ENCODE measurements at places on chromosomes 3 and 15. TPM values are rescaled to one million over a fixed set of nuclear protein-coding genes. Genes with fewer than 3 reads are reported as not detected.

DNA sequence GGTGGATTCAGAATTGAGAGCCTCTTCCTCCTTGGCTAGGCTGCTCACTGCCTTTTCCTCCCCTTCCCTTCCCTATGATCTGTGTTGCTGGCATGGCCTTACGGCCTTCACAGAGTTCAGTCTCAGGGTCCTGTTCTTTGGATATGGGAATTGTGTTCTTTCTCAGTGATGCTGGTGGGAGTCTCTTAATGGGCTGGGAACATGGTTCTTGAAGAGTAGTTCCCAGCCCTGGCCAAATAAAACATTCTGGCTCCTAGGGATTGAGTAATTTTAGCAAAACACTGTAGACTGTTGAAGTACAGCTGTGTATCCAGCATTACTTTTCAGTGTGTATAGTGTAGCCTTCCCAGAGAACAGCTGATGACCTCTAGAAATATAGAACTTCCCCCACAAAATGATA lies 22.6 kb upstream of the FILIP1L start:
- no peaks in the 10 kb centered on the region for H3K27me3 ChIP-seq
- H3K4me1 ChIP-seq, result no peaks in the 10 kb centered on the region
- no peak overlapping the region for H3K27ac ChIP-seq
- no peak overlapping the region for H3K4me3 ChIP-seq
- DNase-seq, result no peak
- H3K36me3 ChIP-seq, result no peaks in the 10 kb centered on the region

- no peaks in the 10 kb centered on the region for H3K27me3 ChIP-seq
- DNase-seq, result no peak
- H3K36me3 ChIP-seq, result no peaks in the 10 kb centered on the region
- no peak overlapping the region for H3K4me3 ChIP-seq
- H3K27ac ChIP-seq, result no peak overlapping the region
Measured at GRCh38 chr15:101381671-101382212, 86.7 kb upstream of the SNRPA1 start.

SPINK8 gene
- total RNA-seq, result 4.9 TPM

CASR gene
- total RNA-seq, result not detected

DNA sequence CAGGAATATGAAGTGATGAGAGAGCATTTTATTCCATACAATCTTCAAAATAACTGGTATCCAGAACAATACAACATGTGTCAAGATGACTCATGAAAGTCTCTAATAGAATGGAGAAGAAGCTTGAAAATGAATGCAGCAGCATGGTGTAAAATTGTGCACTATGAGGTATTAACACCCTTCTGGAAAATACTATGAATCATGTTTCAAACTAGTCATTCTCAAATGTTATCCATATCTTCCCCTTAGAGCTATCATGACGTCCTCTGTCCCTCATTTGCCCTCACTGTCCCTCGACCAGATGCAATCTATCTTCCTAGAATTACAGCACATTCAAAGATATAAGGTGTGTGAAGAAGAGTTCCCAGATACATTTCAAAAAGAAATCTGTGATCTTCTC lies 198.2 kb downstream of the NECTIN3 start:
- H3K27me3 ChIP-seq, result no peaks in the 10 kb centered on the region
- H3K4me3 ChIP-seq, result no peak overlapping the region
- H3K27ac ChIP-seq, result no peak overlapping the region

- H3K4me1 ChIP-seq, result peaks cover 32% of the 10 kb centered on the region
- no peaks in the 10 kb centered on the region for H3K27me3 ChIP-seq
Measured at GRCh38 chr15:90099868-90100831, 2.1 kb downstream of the IDH2 start.

TGM4 gene
- total RNA-seq, result 7.4 TPM

DUOX1 gene
- 32.1 TPM for total RNA-seq

DNA sequence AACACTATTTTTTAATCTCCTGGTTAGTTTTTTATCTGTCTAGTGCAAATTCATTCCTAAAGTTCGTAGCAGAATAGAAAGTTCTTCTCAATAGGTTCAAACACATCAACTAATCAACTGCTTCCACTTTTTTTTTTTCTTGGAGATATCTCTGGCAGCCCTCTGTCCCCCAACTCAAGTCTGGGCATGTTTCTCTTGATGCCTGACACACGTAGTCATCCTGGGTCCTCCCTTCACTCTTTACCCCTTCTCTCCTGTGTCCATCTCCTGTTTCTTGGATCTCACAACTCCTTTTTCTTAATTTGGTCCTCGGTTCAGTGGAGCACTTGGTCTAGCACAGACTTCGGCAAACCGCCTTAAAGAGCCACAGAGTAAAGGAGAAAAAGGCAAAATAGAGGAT lies 14.4 kb downstream of the TNFAIP8L3 start:
- no peaks in the 10 kb centered on the region for H3K36me3 ChIP-seq
- no peak overlapping the region for H3K27ac ChIP-seq
- H3K27me3 ChIP-seq, result no peaks in the 10 kb centered on the region

BTLA gene
- 2.6 TPM for total RNA-seq

DNA sequence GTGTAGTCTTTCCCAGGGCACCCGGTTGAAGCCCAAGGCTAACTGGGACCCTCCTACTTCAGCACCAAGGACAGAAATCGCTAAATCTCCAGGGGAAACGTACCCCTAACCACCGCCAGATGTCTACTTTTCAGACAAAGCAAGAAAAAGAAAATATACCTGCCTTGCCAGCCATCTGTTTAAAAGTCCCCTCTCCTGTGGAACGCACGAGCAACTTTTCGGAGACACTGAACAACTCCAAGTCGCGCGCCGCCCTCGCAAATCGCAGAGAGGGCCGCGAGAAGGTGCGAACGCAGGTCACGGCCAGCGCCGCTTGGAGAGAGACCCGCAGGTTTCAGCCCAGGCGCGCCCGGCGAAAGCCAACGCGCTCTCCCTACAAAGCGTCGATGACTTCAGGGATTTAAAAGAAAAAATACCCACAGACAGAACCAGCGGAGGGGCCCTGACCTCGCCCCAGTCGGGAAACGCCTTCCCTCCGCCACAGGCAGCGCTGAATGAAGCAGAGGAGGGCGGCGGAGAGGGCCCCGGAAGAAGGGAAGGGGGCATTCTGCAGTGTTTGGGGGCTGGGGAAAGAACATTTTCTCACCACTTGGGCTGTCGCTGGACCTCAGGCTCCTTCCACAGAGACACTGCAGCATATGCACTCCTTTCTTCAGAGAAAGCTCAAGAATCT lies 213.1 kb downstream of the FGF12 start:
- peaks cover 5% of the 10 kb centered on the region for H3K27me3 ChIP-seq
- H3K4me1 ChIP-seq, result no peaks in the 10 kb centered on the region
- DNase-seq, result no peak

GRCh38 chr3:194133661-194134230 lies 2.2 kb upstream of the HES1 start:
- H3K27ac ChIP-seq, result peak overlapping the region; percentile 97
- no peaks in the 10 kb centered on the region for H3K36me3 ChIP-seq
- H3K27me3 ChIP-seq, result no peaks in the 10 kb centered on the region
- DNase-seq, result peak; percentile 30

DNA sequence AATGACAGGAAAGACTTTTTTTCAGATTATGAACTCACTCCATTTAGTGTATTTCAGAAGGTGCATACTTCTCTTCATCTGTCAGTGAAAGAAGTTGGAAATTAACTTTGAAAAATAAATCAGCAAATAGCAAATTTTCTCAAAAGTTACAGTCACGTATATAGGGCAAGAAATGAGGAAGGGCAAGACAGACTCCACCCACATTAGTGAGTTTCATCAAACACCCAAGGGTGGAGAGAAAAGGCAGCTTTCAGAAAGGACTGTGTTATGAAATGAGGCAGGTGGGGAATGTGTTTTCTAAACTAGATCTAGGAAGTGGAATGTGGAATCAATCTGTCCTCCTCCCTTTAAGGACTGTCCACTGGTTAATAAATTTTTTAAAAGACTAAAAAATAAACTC lies 2.9 kb downstream of the SLC22A13 start:
- H3K36me3 ChIP-seq, result no peaks in the 10 kb centered on the region
- H3K4me1 ChIP-seq, result no peaks in the 10 kb centered on the region
- no peaks in the 10 kb centered on the region for H3K27me3 ChIP-seq
- no peak overlapping the region for H3K4me3 ChIP-seq

DNA sequence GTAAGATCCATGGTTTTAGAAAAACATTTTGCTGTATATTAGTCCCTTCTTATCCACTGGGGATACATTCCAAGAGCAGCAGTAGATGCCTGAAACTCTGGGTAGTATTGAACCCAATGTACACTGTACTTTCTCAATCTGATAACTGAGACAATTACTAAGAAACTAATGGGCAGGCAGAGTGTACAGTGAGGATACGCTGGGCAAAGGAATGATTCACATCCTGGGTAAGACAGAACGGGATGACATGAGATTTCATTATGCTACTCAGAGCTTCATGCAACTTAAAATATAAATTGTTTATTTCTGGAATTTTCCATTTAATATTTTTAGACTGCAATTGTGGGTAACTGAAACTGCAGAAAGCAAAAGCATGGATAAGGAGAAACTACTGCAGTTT lies 46.2 kb upstream of the TEX55 start:
- H3K4me1 ChIP-seq, result no peaks in the 10 kb centered on the region
- H3K27ac ChIP-seq, result no peak overlapping the region
- no peaks in the 10 kb centered on the region for H3K36me3 ChIP-seq

LIPC gene
- not detected for total RNA-seq

- no peak overlapping the region for H3K27ac ChIP-seq
- DNase-seq, result no peak
- no peaks in the 10 kb centered on the region for H3K27me3 ChIP-seq
Measured at GRCh38 chr3:38595393-38595792, 54.1 kb downstream of the SCN5A start.

All from prostate gland (tissue), 2 donors.